Regular cardiac myocyte (primary cell): ENCODE measurements at places on chromosomes 5 and 9. TPM values are rescaled to one million over a fixed set of nuclear protein-coding genes. Genes with fewer than 3 reads are reported as not detected.

The RNF208 gene
- 0.19 and 0.28 TPM in 2 replicates for total RNA-seq

The ZCCHC10 gene
- total RNA-seq = 7.3 and 16.3 TPM in 2 replicates

The DOCK2 gene
- total RNA-seq = 2.3 and 3.4 TPM in 2 replicates

The MARVELD2 gene
- total RNA-seq = 0.38 and 0.56 TPM in 2 replicates
